ENCODE measurements at places on chromosomes 1 and 21.

DNA sequence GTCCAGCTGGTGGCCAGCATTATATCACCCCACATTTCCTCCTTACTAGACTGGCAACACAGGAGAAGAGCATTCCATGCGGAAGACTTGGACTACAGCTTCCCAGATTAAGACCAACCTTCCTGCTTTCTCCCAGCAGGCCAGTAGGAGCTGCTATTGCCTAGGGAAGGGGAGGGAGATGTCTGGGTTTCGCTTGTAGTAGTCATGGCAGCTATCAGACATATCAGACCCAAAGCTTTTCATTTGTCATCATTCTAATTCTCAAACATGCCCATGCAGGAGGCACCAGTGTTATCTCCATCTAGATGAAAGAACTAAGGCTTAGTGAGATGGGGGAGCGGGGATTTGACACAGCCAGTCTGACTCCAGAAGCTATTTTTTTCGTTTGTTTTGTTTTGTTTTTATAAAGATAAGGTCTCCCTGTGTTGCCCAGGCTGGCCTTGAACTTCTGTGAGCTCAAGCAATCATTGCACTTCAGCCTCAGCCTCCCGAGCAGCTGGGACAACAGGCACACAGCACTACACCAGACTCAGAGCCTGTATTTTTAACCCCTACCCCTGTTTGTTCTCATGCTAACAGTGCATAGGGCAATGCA, 4.5 kb downstream of the PLA2G2A start:
- DNase-seq = no peak

GRCh38 chr1:18798533-18798932, 60.9 kb downstream of the TAS1R2 start:
- no peak for DNase-seq

DNA sequence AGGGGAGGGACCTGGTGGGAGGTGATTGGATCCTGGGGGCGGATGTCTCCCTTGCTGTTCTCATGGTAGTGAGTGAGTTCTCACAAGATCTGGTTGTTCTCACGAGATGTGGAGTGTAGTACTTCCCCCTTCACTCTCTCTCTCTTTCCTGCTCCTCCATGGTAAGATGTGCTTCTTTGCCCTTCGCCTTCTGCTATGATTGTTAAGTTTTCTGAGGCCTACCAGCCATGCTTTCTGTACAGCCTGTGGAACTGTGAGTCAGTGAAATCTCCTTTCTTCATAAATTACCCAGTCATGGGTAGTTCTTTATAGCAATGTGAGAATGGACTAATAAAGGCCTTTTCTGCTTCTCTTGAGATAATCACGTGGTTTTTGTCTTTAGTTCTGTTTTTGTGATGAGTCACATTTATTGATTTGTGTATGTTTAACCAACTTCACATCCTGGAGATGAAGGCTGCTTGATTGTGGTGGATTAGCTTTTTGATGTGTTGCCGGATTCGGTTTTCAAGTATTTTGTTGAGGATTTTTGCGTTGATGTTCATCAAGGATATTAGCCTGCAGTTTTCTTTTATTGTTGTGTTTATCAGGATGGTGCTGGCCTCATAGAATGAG, 45.5 kb downstream of the RABGAP1L start:
- no peak for DNase-seq

DNA sequence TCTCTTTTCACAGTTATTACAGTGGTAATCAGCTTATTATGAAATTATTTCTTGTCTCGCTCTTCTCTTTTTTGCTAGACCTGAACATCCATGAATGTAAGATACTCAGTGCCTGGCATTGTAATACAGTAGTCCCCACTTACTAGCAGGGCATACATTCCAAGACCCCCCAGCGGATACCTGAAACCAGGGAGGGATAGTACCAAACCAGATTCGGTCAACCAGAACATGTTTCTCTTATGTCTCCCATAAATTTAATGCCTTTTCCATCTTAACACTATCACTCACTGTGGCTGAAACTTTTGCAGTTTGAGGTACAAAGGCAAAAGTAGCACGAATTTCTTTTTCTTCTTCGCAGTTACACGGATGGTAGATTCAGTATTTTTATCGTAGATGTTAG, 24.6 kb upstream of the B3GALT2 start:
- DNase-seq = no peak

DNA sequence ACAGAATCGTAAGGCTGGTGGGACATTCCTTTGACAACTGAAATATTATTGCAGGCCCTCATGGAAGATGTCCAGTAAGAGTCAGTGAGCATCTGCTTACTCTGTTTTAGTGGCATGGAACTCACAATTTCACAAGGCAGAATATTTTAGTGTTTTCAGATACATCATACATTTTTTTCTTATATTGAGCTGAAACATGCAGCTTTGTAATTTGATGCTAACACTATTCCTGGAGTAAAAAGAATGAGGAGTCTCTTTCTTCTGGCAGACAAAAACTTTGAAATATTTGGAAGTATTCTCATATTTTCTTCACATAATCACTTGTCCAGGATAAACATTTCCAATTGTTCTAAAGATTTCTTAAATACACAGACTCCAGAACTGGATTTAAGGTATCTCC, 17.7 kb downstream of the CLDN17 start:
- no peak for DNase-seq

GRCh38 chr1:159056069-159056698, 20.4 kb downstream of the AIM2 start:
- no peak for DNase-seq

DNA sequence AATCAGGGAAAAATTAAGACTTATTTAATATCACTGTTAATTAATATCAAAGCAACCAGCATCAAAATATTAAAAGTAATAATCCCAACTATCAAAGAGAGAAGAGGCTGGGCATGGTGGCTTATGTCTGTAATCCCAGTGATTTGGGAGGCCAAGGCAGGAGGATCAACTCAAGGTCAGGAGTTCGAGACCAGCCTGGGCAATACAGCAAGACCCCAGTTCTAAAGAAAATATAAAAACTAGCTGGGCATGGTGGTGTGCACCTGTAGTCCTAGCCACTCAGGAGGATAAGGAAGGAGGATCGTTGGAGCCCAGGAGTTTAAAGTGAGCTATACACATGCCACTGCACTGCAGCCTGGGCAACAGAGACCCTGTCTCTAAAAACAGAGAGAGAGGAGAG, 43.2 kb downstream of the AHCTF1 start:
- no peak for DNase-seq

- no peak for DNase-seq
Observed at GRCh38 chr1:21586846-21587601, 77.8 kb downstream of the ALPL start.

GRCh38 chr1:22470227-22470626, 18.6 kb downstream of the ZBTB40 start:
- no peak for DNase-seq

DNA sequence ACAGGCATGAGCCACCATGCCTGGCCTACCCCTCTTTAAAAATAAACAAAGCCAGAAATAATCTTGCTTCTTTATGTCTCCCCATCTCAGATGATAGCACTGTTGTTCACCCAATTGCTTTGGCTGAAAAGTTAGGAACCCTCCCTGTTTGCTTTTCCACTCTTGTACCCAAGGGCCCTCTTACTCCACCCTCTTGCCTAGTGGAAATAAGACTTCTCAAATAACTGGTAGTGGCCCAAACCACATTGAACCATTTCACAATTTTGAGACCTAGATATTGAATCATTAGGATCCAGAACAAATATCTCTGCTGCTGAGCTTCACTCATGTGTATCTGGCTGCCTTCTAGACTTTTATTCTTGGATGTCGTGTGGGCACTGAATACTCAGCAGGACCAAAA, 37.7 kb downstream of the RNF220 start:
- DNase-seq = no peak

GRCh38 chr1:108505763-108506070, 54.2 kb upstream of the EEIG2 start:
- no peak for DNase-seq

DNA sequence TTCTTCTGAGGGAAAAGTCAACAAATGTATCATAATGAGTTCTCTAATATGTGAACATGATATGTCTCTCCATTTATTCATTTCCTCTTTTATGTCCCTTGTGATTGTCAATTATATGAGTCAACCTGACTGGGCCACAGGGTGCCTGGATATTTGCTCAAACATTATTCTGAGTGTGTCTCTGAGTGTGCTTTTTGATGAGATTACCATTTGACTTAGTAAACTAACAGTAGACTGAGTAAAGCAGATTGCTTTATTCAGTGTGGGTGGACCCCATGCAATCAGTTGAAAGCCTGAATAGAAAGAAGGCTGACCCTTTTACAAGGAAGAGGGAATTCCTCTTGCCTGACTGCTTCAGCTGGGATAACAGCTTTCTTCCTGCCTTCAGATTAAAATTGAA, 142.6 kb downstream of the SLC35F3 start:
- DNase-seq = no peak

GRCh38 chr1:65703853-65704252, 88.8 kb upstream of the PDE4B start:
- DNase-seq = no peak

DNA sequence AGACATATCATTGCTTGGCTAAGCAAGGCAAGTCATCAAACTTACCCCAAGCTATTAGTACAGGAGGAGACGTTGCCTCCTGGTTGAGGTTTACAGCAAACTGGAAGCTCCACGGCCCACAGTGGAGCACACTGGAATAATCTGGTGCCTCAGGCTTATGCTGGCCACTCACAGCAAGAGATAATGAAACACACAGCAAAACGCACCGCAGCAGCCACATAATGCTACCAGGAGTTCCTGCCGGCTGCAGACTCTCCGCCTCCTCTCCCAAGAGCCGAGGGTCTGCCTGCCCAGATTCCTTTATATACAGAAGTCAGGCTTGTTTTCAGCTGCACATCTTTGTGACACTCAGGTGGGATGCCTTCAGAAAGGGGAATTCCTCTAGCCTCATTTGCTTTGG, 306 bp downstream of the ZP4 start:
- no peak for DNase-seq

- DNase-seq = no peak
Observed at GRCh38 chr1:59141267-59141863, 155.5 kb upstream of the FGGY start.

Data from T-helper 17 cell (primary cell).